ENCODE measurements at places on chromosomes 16 and 17.
A peak's percentile ranks its signal among the peaks of the same experiment; 100 is the strongest.

- DNase-seq: peak; percentile 14
Observed at GRCh38 chr16:70253291-70254106, 1.8 kb upstream of the EXOSC6 start.

- DNase-seq: no peak
Observed at GRCh38 chr16:29316761-29317183, 89.7 kb downstream of the NPIPB11 start.

GRCh38 chr17:2238432-2239169 is 65.0 kb downstream of the SMG6 start:
- DNase-seq: no peak

DNA sequence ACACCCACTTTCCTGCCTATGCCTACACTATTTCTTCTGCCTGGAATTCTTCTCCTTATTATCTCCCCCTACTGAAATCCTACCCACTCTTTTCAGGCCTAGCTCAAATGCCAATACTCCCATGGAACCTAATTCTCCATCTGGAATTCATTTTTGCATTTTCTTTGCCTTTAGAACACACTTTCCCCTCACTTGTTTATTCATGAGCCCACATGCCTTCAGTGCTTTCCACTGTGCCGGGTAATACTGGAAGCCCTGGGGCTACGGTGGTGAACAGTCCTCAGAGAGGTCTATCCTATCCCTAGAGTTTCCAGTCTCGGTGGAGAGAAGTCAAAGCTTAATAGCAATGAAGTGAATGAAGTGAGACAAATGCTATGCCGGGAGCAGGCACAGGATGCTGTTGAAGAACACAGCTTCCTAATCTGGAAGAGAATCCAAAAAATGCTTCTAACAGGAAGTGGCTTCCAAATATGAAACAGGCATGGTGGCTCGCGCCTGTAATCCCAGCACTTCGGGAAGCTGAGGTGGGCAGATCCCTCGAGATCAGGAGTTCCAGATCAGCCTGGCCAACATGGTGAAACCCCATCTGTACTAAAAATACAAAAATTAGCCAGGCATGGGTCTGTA is 322.4 kb downstream of the GRIN2A start:
- no peak for DNase-seq

DNA sequence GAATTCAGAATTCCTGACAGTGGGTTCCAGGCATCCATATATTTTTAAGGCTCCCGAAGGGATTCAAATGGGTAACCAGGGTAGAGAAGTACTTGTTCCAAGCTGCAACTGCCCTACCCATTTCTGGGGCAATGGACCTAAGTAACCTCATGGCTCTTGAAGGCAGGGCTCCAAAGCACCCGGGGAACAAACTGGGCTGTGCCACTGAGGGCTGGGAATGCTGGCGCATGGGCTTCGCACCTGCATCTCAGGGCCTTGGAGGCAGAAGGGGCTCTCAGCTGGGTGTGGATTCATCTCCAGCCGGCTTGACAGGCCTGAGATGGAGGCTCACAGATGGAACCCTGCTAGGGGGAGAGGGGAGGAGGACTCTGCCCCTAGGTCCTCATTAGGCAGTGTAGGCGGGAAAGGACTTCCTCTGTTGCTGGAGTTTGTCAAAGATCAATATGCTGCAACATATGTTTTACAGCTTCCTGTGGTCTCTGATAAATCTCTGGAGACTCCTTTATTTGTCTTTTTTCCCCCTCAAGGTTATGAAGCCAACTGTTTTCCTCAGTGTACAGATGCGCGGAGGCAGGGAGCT is 232.3 kb upstream of the NLRP1 start:
- no peak for DNase-seq

DNA sequence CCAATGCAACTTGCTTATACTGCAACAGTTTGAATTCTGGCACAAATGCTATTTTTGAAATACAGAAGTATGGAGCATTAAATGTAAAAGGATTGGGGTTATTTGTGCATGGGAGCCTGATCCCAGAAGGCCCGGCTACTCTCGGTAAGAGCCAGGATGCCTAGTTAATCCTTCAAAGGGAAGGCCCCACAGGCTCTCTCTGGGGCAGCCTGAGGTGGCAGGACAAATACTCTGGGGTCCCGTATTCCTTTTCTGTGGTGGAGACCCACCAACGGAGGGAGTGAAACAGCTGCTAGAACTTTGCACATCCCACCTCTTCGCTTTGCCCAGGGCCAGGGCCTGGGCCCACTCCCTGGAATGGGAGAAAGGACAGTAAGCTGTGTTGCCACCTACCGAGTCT is 30.4 kb downstream of the ERN1 start:
- DNase-seq: no peak

- no peak for DNase-seq
Observed at GRCh38 chr17:2195729-2196128, 107.9 kb downstream of the SMG6 start.

- no peak for DNase-seq
Observed at GRCh38 chr16:54504372-54504771, 217.8 kb upstream of the IRX3 start.

- no peak for DNase-seq
Observed at GRCh38 chr17:41689497-41690299, 1.0 kb downstream of the EIF1 start.

DNA sequence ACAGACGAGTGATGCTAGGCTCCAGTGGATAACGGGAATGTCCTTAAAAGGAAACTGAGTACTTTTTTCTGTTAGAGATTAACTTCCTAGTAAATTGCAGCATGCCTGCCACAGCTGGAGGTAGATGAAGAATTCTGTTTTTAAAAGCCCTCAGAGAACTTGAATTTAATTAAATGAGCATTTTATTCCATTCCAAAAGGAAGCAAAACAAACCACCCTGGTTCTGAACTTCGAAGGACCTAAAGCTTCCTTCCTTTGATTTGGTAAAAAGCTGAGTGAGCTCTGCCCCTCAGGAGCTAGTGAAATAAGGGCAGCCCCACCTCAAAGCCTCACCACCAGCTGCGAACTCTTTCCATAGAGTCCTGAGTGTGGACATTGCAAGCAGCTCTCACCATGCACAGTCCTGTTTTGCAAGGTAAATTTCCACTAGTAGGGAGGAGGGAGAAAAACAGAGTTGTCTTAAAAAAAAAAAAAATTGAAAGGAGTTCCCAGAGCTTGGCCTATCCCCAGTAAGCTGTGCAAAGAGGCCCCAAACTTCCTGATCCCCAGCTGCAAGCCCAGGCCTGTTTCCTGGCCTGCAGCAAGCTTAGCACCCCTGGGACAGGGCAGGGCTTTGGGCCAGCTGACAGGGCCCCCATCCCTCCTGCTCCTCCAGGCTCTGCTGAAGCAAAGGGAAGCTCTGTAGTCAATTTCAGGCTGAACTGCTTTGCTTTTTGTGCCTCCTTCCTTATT is 11.2 kb downstream of the CHD9NB start:
- no peak for DNase-seq

GRCh38 chr17:33964344-33964979 is 290.6 kb upstream of the CCL2 start:
- DNase-seq: no peak

- DNase-seq: no peak
Observed at GRCh38 chr17:34761646-34762045, 182.3 kb downstream of the TMEM132E start.

DNA sequence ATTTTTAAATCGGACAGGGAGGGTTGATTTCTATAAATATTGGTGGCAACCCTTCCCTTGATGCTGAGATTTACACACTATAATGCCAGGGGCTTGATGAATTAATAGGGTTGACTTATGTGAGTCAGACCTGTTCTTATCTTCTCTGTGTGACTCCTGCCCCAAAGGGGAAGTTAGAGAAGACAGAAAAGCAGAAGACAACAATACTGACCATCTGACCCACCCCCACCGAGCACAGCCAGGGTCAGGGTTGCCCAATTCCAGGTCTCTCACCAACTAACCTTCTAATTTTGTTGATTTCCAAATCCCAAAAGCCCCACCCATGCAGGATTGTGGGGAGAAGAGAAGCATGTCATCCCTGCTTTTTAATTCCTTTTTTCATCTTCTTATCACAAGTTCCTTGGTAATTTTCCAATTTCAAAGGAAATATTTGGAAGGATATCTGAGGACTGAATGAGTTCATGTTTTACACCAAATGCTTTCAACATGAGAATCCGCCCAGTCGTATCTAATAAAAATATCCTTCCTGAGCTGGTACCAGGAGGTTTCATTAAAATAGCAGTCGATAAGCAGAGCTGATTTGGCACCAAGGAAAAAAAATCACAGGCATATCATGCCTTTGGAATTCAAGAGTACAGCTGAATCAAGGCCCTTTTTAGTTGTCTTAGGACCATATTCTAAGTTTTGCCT is 603.4 kb upstream of the CDH11 start:
- no peak for DNase-seq

DNA sequence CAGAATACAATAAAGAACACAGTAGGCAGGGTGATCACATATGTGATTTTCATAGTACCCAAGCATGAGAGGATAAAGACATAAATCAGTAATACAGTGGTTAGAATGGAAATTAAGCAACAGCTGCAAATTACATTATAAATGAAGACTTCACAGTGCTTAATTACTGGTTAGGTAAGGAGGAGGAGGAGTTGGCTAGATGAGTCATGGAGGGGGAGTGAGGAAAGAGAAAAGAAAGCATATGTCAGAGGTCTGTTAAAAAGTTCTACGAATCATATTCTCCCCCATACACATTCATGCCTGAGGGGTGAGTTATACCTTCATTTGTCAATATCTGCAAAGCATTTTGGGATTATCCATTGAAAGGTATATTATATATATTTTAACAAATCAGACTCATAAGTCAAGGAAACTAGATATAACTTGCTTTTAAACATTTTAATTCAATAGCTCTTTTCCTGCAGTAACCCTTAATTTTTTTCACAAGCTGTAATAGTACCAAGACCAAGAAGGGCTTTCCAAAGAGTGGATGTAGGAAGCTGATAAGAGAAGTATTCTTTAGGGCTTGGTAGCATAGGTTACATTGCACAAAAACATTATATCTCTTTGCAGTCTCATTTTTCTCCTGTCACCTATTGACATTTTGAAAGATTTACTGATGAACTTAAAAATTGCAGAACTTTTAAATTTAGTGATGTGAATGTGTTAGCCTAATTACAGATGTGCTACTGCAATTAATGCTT is 99.3 kb downstream of the STXBP4 start:
- no peak for DNase-seq

DNA sequence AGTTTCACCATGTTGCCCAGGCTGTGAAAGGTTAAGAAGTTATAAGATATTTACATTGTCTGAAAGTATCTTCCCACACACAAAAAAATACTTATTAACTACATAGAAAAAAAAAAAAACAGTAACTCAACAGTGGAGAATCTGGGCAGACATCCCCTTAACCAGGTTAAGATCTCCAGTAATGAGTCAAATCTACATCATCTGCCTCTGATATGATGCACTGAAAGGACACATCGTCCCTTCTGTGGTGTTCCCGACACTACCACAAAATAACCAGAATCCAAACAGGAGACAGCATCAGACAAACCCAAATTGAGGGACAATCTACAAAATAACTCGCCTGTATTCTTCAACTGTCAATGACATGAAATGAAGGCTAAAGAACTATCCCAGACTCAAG is 40.0 kb downstream of the CMTM4 start:
- DNase-seq: no peak

- DNase-seq: no peak
Observed at GRCh38 chr16:57166451-57166850, 19.4 kb downstream of the PSME3IP1 start.

DNA sequence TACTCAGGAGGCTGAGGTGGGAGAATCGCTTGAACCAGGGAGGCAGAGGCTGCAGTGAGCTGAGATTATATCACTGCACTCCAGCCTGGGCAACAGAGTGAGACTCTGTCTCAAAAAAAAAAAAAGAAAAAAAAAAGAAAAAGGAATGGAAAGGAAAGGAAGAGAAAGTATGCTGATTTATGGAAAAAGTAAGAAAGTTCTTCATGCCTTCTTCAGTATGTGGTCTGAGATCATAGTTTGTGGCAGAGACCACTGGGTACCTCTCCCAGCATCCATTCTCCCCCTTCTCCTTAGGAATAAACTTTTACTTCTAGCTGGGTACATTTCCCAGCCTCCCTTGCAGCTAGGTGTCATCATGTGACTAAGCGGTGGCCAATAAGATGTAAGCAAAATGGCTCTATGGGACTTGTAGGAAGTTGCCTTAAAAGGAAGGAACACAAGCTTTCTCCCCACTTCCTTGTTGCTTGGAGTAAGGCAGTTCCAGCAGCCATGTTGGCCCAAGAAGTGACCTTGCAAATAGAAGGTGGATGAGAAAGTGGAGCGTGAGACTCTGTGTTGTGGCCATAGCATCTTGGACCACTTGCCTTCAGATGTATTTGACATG is 26.1 kb upstream of the XPO6 start:
- no peak for DNase-seq

DNA sequence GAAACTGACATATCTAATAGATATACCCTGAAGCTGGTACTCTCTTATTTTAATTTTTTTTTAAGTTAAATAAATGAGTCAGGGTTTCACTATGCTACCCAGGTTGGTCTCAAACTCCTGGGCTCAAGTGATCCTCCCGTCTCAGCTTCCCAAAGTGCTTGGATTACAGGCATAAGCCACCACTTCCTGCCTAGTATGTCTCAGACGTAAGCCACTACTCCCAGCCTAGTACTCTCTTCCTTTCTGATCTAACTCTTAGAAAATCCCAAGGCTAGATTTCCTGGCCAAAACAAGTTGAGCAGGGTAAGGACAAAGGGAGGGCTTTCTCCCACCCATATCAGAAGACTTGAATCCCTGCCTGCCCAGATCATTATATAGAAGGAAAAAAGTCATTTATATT is 33.7 kb downstream of the HOXB1 start:
- no peak for DNase-seq

DNA sequence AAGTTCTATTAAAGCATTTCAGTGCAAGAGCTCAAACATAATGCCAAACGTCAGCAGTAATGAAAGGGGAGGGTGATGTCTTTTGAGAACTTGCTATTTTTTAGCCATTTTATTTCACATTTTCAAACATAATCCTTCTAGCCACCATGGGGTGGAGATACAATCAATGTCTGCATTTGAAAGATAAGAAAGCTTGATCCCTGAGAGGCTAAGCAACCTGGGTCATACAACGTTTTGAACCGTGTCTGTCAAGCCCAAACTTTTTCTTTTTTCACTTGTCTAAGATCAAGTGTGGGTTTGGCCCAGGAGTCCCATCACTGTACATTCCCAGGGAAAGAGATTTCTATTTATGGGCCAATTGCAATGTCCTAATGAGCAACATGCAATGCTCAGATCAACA is 331.1 kb downstream of the SLC39A11 start:
- DNase-seq: no peak

Data from T-cell (primary cell).